A673 (cell line): ENCODE measurements at places on chromosomes 5 and 9.

GRCh38 chr5:77946381-77947040, 170.4 kb upstream of the TBCA start:
- no peak for DNase-seq

- no peak for DNase-seq
Observed at GRCh38 chr9:21205204-21205603, 1.7 kb downstream of the IFNA10 start.

DNA sequence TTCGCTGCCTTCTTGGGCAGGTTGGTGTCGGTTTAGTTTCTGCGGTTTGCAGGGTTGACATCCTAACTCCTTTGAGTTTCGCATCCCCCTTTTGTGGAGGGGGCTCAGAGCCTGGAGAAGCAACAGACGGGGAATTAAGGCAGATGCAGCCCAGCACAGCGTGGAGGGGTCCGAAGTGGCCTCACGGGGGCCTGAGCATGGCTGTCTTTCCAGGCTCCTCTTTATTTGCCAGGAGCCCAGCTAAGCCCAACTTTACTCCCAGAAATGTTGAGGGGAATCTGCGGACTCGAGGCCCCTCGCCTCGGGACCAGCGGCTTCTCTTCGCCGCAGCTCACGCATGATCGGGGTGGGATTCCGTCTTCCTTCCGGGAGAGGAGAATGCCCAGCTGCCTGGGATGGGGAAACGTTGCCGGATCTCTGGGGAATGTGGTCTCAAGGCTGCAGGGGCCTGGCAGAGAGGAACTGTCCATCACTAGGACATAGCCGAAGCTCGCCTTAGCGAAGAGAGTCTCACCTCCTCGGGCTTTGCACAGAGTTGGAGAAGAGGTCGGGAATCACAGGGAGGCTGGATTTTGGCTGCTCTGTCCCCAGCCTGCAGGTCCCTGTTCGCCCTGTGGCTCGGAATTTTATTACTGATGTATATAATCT, 1.3 kb downstream of the RAI14 start:
- DNase-seq = peak; percentile 11

GRCh38 chr5:179160584-179160983, 100.4 kb downstream of the ZNF354C start:
- no peak for DNase-seq

- no peak for DNase-seq
Observed at GRCh38 chr9:36207546-36208012, 16.9 kb downstream of the CLTA start.

- DNase-seq = peak; percentile 89
Observed at GRCh38 chr9:36995927-36996705, 38.0 kb downstream of the PAX5 start.

- peak; percentile 94 for DNase-seq
Observed at GRCh38 chr9:97038611-97039513, at the start of gene CTSV. CTSV (minus strand) TSS chr9:97039142; CDS start chr9:97038043, 1,099 bp downstream.

DNA sequence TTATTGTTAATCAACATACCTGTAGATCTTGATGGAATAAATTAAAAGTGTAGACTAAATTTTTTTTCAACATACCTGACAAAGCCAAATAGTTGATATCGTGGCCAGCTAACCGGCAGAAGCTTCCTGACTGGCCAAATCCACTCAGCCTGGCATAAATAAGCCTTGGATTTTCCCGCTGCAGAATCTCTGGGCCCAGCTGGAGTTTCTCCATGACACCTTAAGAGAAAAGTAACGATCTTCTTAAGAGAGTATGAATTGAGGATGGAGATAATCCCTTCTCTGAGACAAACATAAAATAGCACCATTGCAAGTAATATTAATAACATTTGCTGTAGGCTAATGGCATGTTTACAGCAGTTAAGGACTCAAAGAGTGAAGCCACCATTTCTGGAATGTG, 2.2 kb downstream of the AMACR start:
- DNase-seq = no peak

GRCh38 chr9:137026828-137027227, 1.2 kb downstream of the ABCA2 start:
- DNase-seq = no peak

DNA sequence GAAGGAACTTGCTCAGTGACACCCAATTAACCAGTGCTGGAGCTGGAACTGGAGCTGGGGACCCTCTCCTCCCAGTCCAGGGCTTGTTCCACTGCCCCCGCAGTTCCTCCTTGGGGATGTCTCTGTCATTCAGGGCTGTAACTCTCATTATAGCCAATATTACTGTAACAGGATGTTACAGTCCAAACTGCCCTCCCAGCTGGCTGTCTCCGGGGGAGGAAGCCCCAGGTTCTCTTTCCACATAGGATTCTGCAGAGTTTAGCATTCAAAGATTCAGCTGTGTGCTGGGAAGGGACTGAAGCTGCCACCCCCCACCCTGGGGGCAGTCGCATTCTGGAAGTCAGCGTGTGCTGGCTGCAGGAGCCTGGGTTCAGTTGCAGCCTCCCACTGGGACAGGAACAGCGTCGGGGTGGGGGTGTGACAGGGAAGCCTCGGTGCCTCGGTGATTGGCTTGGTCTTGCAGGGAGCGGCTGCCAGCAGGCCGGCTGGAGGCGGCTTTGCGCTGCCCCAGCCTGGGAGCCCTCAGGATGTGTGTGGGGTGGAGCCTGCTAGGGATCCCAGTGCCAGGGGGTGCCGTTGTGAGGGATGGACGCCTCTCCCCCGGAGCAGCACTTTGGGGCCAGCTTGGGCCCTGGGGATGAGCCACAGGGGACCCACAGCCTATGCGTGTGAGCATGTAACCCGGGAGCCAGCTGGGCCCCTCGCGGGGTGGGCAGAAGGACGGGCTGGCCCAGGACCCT, 101.1 kb downstream of the RGS3 start:
- DNase-seq = peak; percentile 62

- no peak for DNase-seq
Observed at GRCh38 chr5:84715686-84716085, 331.0 kb upstream of the EDIL3 start.

- peak; percentile 12 for DNase-seq
Observed at GRCh38 chr5:134902071-134902801, 2.7 kb upstream of the PCBD2 start.

DNA sequence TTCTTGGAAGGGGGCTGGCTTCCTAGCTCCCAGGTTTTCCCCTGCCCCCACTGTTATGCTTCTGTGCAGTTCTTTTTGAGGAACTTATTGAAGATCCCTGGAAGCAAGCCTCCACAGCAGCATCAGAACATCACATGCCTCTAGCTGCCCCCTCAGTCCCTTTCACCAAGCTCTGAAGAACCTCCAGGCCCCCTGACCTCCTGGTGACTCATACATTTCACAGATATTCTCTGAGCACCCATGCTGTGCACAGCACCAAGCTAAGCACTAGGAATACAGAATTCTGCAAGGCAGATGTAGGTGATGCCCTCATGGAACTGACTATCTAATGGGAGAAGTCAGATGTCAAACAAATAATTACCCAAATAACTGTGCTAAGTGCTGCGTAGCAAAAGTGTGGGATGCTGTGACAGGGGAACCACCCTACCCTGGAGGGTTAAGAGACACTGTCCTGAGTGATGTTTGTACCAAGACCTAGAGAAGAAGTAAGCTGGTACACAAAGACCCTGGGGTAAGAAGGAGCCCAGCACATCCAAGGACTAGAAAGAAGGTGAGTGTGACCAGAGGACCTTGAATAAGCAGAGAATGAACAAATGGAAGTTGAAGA, 213.7 kb upstream of the NR4A3 start:
- peak; percentile 14 for DNase-seq

DNA sequence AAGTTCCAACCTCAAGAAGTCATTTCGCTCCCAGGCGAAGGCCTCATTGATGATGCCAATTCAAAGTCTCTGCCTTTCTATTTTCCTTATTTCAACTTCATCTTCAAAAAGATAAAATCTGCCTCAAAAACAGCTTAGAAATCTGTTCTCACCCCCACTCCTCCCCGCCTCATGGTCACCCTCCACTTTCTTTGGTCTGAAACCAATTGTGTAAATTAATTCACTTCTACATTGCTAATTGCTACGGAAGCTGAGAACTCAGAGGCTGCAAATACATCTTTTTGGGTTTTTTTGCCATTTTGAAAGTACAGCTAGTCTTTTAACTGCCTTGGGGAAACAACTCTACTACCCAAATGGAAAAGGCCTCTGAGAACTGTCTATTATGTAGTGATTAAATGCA, 350.0 kb upstream of the SLC24A2 start:
- DNase-seq = no peak

GRCh38 chr9:15936306-15936921, 383.6 kb downstream of the CCDC171 start:
- peak; percentile 10 for DNase-seq

DNA sequence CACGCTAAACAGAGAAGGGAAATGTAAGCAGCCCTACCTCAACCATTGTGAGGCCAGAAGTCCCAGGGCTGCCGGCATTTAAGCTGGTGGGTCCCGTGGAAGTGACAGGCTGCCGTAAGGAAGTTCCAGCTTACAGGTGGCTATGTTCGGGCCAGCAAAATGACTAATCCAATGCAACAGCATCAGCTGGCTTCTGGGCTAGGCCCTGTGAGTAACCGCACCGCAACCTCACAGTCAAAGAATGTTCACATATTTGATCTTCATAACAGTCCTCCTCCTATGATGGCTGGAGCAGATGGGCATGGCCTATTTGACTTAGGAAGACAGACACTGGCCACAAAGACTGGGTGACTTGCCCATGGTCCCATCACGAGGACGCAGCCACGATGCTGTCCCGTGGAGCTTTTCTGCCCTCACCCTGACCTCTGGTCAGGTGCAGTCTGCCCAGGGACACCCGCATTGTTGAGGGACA, 88.2 kb downstream of the LIFR start:
- DNase-seq = no peak

GRCh38 chr5:94707359-94707758, 88.9 kb downstream of the SLF1 start:
- DNase-seq = no peak

DNA sequence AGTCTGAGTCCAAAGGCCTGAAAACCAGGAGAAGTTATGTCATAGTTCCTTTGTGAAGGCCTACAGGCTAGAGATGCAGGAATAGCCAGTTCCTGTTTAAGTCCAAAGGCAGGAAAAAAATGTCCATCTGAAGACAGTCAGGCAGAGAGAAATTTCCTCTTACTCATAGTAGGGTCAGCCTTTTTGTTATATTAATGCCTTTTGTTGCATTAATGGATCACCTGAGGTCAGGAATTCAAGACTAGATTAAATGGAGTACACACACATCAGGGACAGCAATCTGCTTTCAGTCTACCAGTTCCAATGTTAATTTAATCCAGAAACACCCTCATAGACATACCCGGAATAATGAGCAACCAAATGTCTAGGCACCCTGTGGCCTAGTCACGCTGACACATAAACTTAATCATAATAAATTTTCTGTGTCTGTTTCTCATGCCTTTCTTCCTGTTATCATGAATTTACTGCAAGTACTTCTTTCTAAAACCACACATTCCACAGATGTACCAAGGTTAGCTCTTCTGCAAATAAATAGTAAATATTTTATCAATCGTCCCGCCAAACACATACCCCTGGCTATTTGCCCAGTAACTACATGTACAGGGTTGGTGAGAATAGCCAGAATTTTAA, 703.9 kb downstream of the EFNA5 start:
- DNase-seq = no peak

DNA sequence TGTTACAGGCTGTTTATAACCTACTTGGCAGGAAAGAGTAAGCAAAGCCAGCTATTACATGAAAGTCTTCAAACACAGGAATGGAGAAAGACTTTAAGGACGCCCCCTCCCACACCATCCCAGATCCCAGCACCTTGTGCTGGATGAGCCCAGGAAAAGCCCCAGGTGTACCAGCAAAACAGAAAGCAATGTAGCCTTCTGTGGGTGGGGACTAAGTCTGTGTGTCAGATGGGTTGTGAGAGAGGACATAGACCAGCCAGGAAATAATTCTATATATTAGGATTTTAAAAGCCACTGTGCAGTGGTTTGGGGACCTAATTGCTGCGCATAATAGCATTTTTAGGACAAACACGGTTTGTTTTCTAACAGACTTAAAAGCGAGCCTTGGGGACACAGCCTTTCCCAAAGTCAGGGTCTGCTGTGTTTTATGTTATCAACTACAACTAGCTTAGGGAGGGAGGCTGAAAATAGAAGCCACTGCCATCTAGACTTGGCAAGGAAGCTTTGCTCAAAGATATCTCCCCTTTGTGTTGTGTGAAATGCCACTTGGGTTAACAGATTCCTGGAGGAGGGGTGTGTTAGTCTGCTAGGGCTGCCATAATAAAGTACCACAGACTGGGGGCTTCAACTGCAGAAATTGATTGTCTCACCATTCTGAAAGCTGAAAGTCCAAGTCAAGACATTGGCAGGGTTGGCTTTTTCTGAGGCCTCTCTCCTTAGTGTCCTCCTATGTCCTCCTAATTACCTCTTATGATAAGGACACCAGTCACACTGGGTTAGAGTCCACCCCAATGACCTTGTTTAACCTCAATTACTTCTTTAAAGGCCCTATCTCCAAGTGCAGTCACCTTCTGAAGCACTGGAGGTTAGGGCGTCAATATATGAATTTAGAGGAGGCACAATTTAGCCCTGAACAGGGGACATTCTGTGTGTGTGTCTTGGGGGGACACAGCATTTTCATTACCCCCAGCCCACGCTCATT, 17.2 kb upstream of the UBE2QL1 start:
- no peak for DNase-seq

DNA sequence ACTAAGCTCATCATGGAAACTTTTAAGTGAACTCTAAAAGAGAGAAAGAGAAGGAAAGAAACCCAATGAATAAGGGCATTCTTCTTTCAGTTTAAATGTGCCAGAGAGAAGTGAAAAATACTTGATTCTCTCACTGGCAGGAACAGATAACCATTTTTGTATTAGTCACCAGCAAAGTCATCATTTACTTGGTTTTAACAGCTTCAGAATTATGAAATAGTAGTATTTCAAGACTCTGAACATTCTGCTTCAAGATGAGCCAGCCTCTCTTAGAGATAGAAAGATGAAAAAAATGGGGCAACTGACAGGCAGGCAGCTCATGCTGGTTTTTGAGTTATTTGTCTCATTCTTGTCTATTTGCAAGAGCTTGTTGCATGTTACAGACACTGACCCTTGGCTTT, 103.5 kb downstream of the GCNT1 start:
- DNase-seq = no peak

DNA sequence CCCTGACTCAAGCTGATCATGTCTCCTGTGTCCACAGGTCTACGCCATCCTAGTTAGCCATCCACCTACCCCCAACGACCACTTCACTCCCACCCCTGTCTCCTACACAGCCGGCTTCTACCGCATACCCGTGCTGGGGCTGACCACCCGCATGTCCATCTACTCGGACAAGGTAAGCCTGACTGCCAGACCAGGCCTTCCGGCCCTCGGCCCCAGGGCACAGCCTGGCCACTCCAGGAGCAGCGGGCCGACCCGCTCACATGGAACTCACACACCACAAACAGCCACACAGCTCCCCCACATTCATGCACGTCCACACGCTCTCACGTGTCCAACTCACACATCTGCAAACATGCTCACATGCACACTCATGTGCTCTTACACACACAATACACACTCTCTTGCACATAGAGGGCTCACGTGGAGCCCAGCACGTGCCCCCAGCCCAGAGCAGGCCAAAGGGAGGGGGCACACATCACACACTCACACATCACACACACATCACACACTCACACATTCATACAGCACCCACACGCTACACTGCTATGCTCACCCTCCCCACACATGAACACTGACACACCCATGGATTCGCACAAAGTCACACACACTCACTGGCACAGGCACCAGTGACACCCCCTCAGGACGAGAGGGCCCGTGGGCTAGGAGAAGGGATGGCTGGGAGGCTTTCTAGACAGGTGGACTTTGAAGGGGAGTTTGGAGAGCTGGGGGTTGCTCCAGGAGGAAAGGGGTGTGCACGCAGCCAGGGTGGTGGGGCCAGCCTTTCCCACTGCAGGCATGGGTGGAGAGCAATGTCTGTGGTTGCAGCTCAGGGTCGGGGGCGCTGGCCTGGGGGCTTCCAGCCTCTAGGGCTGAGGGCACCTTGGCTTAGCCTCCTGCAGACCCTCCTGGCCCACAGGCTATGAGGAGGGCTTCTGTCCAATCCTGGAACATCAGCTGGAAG, 3.3 kb downstream of the GRIN1 start:
- no peak for DNase-seq
